ENCODE measurements at places on chromosomes 2 and 18.

DNA sequence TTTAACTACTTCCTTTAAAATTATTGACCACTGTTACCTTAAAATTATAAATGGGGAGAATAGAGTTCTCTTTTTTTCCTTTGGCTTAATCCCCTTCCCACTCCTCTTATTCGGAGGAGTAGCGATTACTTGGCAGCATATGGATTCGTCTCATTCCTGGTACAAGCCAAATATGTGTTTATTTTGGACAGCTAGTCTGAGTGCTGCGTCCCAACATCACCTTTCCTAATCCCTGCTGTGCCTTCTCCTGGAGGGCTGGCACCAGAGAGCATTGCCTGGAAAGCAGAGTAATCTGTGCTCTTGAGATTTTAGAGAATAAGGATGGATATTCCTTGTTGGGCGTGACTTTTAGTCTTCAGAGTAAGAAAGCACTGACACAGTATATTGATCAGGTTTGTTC lies 185.6 kb downstream of the AGAP1 start:
- DNase-seq: no peak

- DNase-seq: no peak
Measured at GRCh38 chr2:235713189-235713588, 219.3 kb downstream of the AGAP1 start.

DNA sequence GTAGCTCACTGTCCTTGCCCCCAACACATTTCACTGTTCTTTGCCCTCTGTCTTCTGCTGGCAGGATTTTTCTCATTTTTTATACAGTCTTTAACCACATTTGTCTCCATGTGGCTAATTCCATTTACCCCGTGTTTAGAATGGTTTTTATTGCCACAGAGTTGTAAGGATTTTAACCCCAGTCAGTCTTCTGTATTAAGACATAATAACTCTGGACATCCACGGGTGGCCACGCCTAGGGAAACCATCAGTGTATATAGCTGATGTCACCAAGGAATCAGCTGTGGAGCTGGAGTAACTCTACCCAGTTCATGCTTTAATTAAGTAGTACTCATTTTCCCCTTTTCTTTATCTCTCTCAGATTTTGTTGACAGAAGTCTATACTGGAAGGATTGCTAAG lies 139.8 kb downstream of the MAP4K4 start:
- no peak for DNase-seq

DNA sequence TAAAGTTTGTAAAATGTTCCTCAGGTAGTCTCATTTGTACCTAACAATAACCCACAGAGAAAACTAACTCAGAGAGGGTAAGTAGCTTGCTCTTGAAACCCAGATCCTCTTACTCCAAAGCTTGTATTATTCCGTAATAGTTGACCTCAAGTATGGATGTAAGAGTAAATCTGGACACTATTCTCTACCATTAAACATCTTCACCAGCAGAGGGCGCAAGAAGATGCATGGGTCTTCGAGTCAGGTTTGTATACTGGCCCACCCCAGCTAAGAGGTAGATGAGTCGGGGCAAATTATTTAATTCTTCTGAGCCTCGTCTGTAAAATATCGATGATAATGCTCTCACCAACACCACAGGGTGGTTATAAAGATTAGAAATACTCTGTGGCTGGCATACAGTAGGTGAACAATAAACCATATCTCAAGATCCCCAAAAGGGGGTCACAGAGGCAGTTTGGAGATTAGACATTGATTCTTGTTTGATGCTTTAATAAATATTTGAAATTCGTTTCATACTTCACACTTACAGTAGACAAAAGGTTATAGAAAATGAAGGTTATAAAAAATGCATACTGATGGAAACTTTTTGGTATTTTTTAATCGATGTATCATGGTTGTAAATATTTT lies 3.5 kb upstream of the CABLES1 start:
- peak; percentile 91 for DNase-seq

- peak; percentile 44 for DNase-seq
Measured at GRCh38 chr2:37892436-37893114, 32.5 kb upstream of the RMDN2 start.

DNA sequence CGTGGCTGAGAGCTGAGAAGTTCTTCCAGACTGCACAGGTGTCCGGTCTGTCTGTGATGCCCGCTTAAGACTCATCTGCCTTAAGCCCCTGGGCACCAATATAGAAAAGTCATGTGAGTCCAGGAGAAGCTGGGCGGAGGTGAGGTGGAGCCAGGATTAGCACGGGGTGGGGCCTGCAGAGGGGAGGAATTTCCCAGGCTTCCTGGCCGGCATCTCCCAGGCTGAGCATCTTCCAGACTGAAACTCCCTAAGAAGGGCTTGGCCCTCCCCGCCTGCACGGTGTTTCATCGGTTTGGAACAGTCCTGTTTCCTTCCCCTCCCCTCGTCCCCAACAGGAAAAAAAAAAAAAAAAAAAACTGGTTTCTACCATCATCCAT lies 270.3 kb downstream of the ATAD2B start:
- DNase-seq: no peak

DNA sequence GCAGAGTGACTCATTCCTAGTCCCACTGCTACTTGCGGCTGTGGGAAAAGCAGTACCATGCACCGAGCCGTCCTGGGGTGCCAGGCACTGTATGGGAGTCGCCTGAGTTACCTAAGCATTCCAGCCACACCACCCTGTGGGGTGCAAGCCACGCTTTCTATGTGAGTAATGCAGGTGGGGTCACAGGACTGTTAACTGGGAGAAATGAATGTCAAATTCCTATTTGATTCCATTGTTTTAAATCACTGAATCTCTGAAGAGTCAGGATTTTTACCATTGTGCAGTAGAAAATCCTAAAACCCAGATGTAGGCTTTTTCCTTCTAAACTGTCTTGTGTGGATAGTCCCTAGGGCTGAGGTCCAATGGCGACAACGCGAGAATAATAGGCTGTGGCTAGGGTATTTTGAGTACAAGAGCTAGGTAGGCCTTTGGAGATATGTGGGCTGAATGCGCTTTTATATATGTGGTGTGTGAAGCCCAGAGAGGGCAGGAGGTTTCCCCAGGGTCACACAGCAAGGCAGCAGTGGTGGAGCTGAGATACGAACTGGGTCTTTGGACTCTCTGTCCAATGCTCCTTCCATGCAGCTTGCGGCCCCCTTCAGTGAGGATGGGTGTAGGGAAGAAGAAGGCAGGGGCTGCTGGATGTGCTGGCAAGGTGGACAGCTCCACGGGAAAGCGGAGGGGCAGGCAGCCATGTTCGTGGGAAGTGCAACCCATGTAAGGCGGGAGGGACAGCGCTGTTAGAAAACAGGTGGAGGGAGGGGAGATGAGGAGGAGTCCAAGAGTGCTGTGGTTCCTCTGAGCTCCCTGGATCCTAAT lies 83.2 kb downstream of the DDX1 start:
- DNase-seq: no peak

- DNase-seq: no peak
Measured at GRCh38 chr2:160294339-160294803, 94.3 kb upstream of the ITGB6 start.

GRCh38 chr2:29130295-29130694 lies 15.1 kb downstream of the CLIP4 start:
- DNase-seq: no peak

- DNase-seq: no peak
Measured at GRCh38 chr2:69601179-69601612, 42.3 kb downstream of the AAK1 start.

DNA sequence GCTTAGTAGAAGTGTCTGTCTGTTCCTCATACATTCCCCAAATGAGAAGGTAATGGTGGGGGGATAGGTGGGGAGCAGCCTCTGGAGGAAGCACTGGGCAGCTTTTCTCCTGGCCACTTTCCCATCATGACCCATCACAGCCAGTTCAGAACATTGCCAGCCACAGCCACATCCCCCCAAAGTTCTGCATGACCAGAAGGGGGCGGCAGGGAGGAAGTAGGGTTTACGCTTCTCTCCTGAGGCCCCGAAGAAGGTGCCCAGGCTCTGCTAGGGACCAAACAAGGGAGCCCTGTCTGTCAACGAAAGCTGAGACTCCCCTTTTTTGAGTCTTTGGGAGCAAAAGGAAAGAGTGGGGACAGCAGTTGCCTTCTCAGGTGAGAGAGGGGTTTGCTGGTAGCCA lies 7.7 kb downstream of the IGFBP5 start:
- DNase-seq: peak; percentile 62

- peak; percentile 52 for DNase-seq
Measured at GRCh38 chr2:238239543-238239862, 335 bp downstream of the HES6 start.

DNA sequence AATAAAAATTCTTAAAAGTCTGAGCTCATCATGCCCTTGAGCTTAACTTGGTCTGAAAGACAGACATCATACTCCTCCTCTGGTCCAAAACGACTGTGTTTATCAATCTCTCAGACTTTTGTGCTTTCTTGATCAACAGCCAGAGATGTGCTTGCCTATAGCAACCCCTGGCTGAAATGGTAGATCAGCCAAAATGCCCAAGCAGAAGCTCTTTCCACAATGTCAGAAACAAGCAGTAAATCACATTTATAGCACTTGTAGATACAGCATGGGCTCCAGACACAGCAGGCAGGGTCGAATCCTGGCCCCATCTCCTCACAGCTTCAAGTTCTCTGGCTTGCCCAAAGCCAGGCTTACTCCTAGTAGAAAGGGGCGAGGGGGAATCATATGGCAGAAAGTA lies 110.4 kb upstream of the FOSL2 start:
- DNase-seq: no peak

DNA sequence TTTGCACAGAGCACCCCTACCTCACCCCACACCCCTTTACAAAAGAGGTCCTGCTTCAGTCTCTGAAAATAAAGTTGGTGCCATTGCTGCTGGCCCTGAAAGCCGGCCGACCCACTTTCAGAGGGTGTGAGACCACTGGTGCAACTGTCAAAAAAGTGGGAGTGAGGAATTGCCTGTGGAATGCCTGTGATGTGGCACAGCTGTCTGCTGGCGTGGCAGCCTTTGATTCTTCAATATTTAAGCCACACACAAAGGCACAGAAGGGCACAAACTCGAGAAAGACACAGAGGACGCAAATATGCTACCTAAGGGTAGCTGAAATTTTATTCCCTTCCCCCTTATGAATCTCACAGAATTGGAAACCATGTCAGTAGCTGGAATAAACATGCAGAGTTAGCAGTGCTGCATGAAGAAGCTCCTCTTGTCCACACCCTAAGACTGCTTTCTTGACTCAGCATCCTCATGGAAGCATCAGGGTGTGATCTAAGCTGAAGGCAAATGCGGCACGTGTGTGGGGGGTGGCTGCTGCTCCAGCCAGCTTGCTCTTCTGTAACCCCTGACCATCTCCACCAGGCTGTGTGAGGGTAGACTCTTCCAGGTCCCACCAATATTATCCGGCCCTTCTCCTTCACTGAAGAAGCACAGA lies 92.3 kb downstream of the CELF4 start:
- no peak for DNase-seq

- DNase-seq: no peak
Measured at GRCh38 chr2:132564065-132564464, 105.9 kb downstream of the LYPD1 start.

- DNase-seq: no peak
Measured at GRCh38 chr2:100334929-100335328, 12.6 kb upstream of the LONRF2 start.

GRCh38 chr2:134027980-134028379 lies 225.9 kb upstream of the MGAT5 start:
- no peak for DNase-seq

GRCh38 chr2:150715501-150715900 lies 228.0 kb upstream of the RND3 start:
- no peak for DNase-seq

GRCh38 chr2:95273566-95274290 lies 521 bp upstream of the PROM2 start:
- DNase-seq: no peak

GRCh38 chr18:41753826-41754225 lies 201.2 kb upstream of the PIK3C3 start:
- no peak for DNase-seq

DNA sequence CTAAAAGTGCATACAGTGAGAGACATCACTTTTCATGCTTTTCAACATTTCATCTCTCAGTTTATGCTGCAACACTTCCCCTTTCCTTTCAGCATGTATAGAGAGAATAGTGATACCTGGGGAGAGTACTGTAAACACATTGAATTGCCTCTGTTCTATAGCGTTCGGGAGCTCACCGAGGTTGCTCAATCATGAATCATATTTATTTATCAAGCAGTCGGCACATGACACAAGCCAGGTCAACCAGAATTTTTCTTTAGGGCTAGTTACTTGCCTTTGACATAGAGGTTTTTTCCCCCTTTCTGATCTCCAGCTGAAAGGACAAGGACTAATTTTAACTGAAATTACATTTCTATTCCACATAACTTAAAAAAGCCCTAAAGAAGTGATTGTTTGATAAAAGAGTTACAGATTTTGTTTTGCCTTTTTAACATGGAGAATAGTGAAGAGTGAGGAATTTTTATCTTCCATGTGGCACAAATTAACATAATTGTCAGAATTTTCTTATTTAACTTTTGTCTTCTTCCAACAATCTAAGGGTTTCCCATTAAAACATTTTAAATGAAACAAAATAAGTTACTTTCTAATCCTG lies 690.9 kb upstream of the TMEFF2 start:
- DNase-seq: no peak

- no peak for DNase-seq
Measured at GRCh38 chr2:168649562-168649961, 152.9 kb upstream of the NOSTRIN start.

- no peak for DNase-seq
Measured at GRCh38 chr18:68262690-68263294, 452.1 kb downstream of the TMX3 start.

DNA sequence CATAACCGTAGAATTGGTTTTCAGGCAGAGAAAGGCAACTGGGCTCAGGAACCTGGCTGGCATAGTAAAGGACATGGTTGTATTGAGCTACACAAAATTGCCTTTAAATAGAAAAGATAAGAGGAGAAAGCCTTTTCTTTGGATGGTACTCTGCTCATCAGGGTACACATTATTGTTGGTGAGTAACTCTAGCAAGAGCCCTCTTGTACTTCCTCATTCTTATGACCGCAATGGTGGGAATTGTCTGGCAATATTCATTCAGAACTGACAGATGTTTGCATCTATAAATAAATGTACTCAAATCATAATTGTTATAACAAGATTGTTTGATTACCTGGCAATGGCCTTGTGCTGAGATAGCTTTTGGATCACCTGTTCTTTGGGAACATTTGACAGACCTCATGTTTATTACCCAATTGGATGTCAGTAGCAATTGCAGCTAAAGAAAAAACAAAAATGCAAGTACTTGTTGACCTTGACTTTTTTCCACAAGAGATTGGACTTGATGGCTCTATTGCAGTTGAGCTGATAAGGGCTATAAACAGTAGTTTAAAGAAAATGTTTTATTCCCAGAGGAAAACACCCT lies 43.9 kb downstream of the MEIS1 start:
- DNase-seq: no peak

- no peak for DNase-seq
Measured at GRCh38 chr2:28185891-28186290, 206.8 kb upstream of the FOSL2 start.

DNA sequence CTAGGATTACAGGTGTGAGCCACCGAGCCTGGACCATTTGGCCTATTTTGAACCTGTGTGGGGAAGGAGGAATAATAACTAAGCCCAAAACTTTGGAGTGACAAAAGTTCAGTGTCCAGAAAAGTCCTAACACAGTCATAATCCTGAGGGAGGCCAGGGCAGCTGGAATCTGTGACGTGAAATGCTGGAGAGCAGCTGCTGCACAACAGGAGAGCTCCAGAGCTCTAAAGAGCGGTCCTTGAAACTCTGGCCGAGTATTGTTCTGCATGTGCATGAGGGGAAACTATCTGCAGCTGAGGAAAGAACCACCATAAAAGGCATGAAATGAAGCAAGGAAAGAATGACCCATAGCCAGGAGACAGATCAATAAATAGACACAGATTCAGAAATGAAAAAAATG lies 27.8 kb downstream of the HADHA start:
- no peak for DNase-seq
